ENCODE measurements at places on chromosomes 11 and 22. TPM values are rescaled to one million over a fixed set of nuclear protein-coding genes. Genes with fewer than 3 reads are reported as not detected.

The SMIM38 gene
- under 0.01 TPM for total RNA-seq

The ACAD8 gene
- 11.1 TPM for total RNA-seq

The AKIP1 gene
- total RNA-seq, result 27.8 TPM

The LAYN gene
- 92.5 TPM for total RNA-seq

The OR52N4 gene
- not detected for total RNA-seq

The TMEM86A gene
- total RNA-seq, result 0.36 TPM

The B3GAT3 gene
- total RNA-seq, result 10.4 TPM

The SHISA8 gene
- total RNA-seq, result not detected

The DLG2 gene
- total RNA-seq, result 0.36 TPM

The PLAAT5 gene
- not detected for total RNA-seq

The OR4A16 gene
- total RNA-seq, result not detected

The SERHL2 gene
- total RNA-seq, result 3.9 TPM

The MPZL2 gene
- total RNA-seq, result not detected

The EMID1 gene
- total RNA-seq, result 0.54 TPM

The TPBGL gene
- not detected for total RNA-seq

GRCh38 chr22:48826546-48826945 lies 1001.1 kb downstream of the BRD1 start:
- no peak overlapping the region for H3K27ac ChIP-seq
- H3K36me3 ChIP-seq, result no peaks in the 10 kb centered on the region
- H3K4me3 ChIP-seq, result no peak overlapping the region
- no peaks in the 10 kb centered on the region for H3K4me1 ChIP-seq
- H3K27me3 ChIP-seq, result no peaks in the 10 kb centered on the region

DNA sequence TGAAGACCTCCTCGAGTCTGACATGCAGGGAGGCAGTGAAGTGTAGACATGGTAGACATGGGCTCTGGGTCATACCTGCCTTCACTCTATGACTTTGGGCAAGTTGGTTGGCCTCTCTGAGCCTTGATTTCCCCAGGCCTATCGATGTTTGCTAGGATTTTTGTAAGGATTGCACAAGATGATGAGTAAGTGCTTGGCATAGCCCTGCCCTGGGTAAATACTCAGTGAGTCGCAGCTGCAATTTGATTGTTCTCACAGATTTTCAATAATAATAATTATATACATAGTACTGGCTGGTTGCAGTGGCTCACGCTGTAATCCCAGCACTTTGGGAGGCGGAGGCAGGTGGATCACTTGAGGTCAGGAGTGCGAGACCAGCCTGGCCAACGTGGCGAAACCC lies 18.1 kb downstream of the MCM5 start:
- no peaks in the 10 kb centered on the region for H3K27me3 ChIP-seq
- DNase-seq, result peak; percentile 57
- peaks cover 29% of the 10 kb centered on the region for H3K36me3 ChIP-seq
- H3K27ac ChIP-seq, result no peak overlapping the region

- 0 out of 2 replicates have a peak, but pooled peaks cover 1% of the 10 kb centered on the region for H3K27me3 ChIP-seq
- no peak for DNase-seq
- H3K4me3 ChIP-seq, result no peak overlapping the region
- H3K27ac ChIP-seq, result no peak overlapping the region
Measured at GRCh38 chr11:76603202-76603601, 67.3 kb downstream of the LRRC32 start.

DNA sequence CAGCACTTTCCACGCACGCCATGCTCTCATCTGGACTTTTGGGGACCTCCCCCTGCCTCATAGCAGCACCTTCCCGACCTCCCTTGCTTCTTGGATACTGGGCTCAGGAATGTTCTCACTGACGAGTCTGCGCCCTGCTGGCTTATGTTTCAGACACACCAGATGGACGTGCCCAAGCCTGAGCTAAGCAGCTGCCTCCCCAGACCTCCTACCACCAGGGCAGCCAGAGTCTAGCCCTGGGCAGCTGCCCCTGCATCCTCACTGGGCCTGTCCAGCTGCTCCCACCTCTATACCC lies 13.2 kb upstream of the RGL4 start:
- no peak overlapping the region for H3K4me3 ChIP-seq
- no peak overlapping the region for H3K27ac ChIP-seq
- no peaks in the 10 kb centered on the region for H3K4me1 ChIP-seq
- H3K36me3 ChIP-seq, result peaks cover 6% of the 10 kb centered on the region

DNA sequence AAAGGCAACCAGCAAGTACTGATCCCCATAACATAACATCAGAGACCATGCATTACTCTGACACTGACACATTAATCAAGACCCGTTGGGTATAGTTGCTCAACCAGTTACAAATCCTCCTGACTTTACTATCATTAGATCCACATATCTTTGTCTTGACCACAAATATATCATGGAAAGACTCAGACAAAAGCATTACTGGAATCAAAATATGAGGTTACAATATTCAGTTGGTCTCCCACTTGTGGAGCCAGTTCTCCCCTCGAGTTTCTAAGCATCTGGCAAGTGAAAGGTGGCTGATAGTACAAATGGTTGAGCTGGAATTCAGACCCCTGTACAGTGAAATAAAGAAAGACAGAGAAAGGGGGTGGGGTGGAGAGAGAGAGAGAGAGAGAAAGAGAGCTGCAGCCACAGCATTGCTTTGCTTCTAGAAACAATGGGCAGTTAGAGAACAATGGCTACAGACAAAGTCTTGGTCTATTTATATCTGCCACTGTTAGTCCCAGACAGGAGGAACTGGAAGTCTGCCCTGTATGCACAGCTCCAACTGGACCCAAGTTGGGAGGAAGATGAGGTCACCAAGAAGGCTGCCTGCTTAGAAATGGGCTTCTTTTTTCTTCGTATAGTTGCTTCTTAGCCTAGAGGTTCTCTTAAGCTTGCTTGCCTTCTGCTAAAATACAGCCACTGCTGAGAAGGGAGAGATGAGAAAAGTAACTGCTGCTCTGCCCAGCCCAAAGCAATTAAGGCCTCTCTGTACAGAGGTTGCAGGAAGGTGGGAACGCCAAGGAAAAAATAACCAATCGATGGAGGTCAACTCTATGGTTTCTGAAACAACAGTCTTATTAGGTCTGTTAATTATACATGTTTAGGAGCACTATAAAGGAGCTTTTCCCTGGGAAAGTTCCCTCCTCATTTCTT lies 85.5 kb downstream of the ETS1 start:
- no peak overlapping the region for H3K4me3 ChIP-seq
- peak overlapping the region; percentile 60 for H3K27ac ChIP-seq

DNA sequence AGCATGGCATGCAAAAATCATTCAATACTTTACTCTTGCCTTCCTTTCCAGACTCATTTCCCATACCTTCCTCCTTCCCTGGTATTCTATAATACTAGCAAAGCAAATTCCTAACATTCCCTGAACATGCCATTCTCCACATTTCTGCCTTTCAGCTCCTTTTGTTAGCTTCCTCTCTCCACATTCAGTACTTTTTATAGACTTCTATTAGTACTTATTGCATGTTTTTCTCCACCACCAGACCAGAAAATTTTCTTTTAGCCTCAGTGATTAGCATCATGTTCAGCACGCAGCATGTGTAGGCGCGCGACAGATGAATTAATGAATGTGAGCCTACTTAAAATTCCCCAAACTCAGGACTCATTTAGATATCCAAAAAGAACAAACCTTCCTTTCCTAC lies 935.3 kb downstream of the DLG2 start:
- H3K4me3 ChIP-seq, result no peak overlapping the region
- no peak overlapping the region for H3K27ac ChIP-seq
- DNase-seq, result no peak
- no peaks in the 10 kb centered on the region for H3K36me3 ChIP-seq

- H3K36me3 ChIP-seq, result no peaks in the 10 kb centered on the region
- H3K27me3 ChIP-seq, result peaks cover 42% of the 10 kb centered on the region
- H3K4me1 ChIP-seq, result no peaks in the 10 kb centered on the region
- H3K27ac ChIP-seq, result no peak overlapping the region
- H3K4me3 ChIP-seq, result no peak overlapping the region
Measured at GRCh38 chr11:60973699-60974098, 2.2 kb downstream of the CD6 start.

- H3K4me3 ChIP-seq, result no peak overlapping the region
- H3K27ac ChIP-seq, result no peak overlapping the region
- peaks cover 5% of the 10 kb centered on the region for H3K27me3 ChIP-seq
- H3K36me3 ChIP-seq, result no peaks in the 10 kb centered on the region
- peaks cover 7% of the 10 kb centered on the region for H3K4me1 ChIP-seq
- no peak for DNase-seq
Measured at GRCh38 chr11:2358754-2359442, 18.2 kb upstream of the CD81 start.

- H3K27ac ChIP-seq, result no peak overlapping the region
- H3K4me3 ChIP-seq, result no peak overlapping the region
- no peak for DNase-seq
- no peaks in the 10 kb centered on the region for H3K36me3 ChIP-seq
- no peaks in the 10 kb centered on the region for H3K4me1 ChIP-seq
Measured at GRCh38 chr11:75719340-75720239, 2.0 kb downstream of the MOGAT2 start.

GRCh38 chr11:34203377-34203871 lies 98.0 kb downstream of the NAT10 start:
- no peak overlapping the region for H3K4me3 ChIP-seq
- H3K27me3 ChIP-seq, result no peaks in the 10 kb centered on the region
- H3K36me3 ChIP-seq, result no peaks in the 10 kb centered on the region
- H3K4me1 ChIP-seq, result peaks cover 9% of the 10 kb centered on the region

DNA sequence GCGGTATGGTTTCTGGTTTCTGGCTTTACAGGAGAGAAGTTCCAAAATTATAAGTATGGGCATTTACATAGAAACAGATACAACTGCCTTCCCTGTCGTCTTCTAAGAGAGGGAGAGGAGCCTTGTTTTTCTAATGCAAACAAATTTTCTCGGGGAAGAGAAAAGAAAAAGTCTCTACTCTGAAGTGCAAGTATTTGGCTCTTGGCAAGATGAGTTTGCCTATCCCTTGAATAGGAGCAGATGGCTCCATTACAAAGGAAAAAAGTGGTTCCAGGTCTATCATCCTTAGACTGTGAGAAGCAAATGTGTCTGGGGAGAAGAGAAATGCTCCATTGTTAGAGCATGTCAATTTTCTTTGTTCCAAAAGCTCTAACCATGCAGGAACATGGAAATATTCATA lies 455.6 kb downstream of the BUD13 start:
- no peaks in the 10 kb centered on the region for H3K27me3 ChIP-seq
- H3K36me3 ChIP-seq, result no peaks in the 10 kb centered on the region
- H3K4me1 ChIP-seq, result no peaks in the 10 kb centered on the region
- no peak for DNase-seq
- H3K4me3 ChIP-seq, result no peak overlapping the region

- H3K27ac ChIP-seq, result no peak overlapping the region
- no peak for DNase-seq
- H3K36me3 ChIP-seq, result no peaks in the 10 kb centered on the region
- H3K27me3 ChIP-seq, result no peaks in the 10 kb centered on the region
Measured at GRCh38 chr11:92053216-92053615, 171.4 kb upstream of the FAT3 start.

DNA sequence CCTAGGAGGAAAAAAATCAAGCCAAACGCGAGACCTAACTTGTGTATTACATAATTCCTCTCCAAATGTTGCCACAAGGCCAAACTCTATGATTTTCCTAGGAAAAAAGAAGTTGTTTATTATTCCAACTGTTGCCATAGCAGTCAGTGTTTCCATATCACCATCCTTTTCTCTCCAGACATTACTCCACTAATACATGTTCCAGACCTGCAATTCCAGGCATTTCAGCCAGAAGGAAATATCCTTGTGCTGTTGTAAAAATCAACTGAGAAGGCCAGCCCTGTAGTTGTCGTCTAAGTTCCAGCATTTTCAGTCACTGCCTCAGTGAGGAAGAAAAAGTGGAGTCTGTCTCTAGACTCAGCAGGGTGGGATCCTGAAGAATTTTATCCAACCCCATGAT lies 33.1 kb upstream of the PAMR1 start:
- H3K36me3 ChIP-seq, result no peaks in the 10 kb centered on the region
- no peak overlapping the region for H3K4me3 ChIP-seq
- peaks cover 12% of the 10 kb centered on the region for H3K4me1 ChIP-seq

DNA sequence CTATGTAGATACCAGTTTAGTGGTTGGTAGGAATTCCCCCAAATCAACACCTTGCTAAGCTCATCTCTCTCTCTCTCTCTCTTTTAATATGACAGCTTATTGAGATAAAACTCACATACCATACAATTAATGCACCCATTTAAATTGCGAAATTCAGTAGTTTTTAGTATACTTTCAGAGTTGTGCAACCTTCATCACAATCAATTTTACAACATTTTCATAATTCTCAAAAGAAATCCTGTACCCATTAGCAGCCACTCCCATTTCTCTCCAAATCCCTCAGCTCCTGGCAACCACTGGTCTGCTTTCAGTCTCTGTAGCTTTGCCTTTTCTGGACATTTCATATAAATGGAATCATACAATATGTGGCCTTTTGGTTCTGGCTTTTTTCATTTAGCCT lies 13.3 kb downstream of the NNMT start:
- H3K4me3 ChIP-seq, result no peak overlapping the region
- H3K27ac ChIP-seq, result no peak overlapping the region
- H3K27me3 ChIP-seq, result no peaks in the 10 kb centered on the region
- DNase-seq, result no peak
- peaks cover 9% of the 10 kb centered on the region for H3K4me1 ChIP-seq

DNA sequence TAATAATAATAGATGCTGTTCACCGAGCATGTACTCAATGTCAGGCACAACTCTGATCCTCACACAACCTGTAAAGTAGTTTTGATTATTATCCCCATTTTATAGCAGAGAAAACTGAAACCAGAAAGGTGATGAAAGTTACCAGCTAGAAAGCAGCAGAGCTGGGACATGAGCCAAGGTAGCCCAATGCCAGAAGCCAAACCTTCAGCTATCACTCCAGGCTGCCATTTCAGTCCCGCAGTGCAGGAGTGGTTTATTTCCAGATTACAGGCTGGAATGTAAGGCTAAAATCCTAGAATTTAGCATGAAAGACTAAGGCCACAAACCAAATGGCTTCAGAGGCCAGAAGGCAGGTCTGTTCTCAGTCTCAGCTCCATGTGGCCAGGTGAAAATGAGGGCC lies 108.8 kb downstream of the TENM4 start:
- H3K4me1 ChIP-seq, result no peaks in the 10 kb centered on the region

- H3K27ac ChIP-seq, result peak within 1 kb of the TSS; percentile 88
- no peaks in the 10 kb centered on the region for H3K27me3 ChIP-seq
- DNase-seq, result peak; percentile 17
- peaks cover 2% of the 10 kb centered on the region for H3K36me3 ChIP-seq
- H3K4me1 ChIP-seq, result peaks cover 8% of the 10 kb centered on the region
Measured at GRCh38 chr11:68460741-68461574, at the start of gene PPP6R3. TSS of gene PPP6R3 (plus strand) at chr11:68460752. CDS start at chr11:68537665, 76,913 bp downstream.

GRCh38 chr11:19259487-19260345 lies 19.0 kb upstream of the E2F8 start:
- no peak overlapping the region for H3K4me3 ChIP-seq
- no peaks in the 10 kb centered on the region for H3K36me3 ChIP-seq
- H3K27me3 ChIP-seq, result peaks cover 22% of the 10 kb centered on the region
- DNase-seq, result peak; percentile 54
- H3K4me1 ChIP-seq, result no peaks in the 10 kb centered on the region

- no peak overlapping the region for H3K27ac ChIP-seq
- no peak overlapping the region for H3K4me3 ChIP-seq
Measured at GRCh38 chr11:22037505-22037904, 155.4 kb upstream of the ANO5 start.

GRCh38 chr22:44541671-44542319 lies 43.8 kb upstream of the RTL6 start:
- H3K36me3 ChIP-seq, result no peaks in the 10 kb centered on the region
- H3K27me3 ChIP-seq, result no peaks in the 10 kb centered on the region
- H3K4me1 ChIP-seq, result peaks cover 8% of the 10 kb centered on the region
- no peak for DNase-seq
- H3K4me3 ChIP-seq, result no peak overlapping the region
- H3K27ac ChIP-seq, result no peak overlapping the region

- H3K4me1 ChIP-seq, result no peaks in the 10 kb centered on the region
- no peaks in the 10 kb centered on the region for H3K36me3 ChIP-seq
- DNase-seq, result no peak
Measured at GRCh38 chr11:120839846-120840402, 184.0 kb upstream of the TBCEL start.
